ENCODE measurements at places on chromosomes 2 and 18.

DNA sequence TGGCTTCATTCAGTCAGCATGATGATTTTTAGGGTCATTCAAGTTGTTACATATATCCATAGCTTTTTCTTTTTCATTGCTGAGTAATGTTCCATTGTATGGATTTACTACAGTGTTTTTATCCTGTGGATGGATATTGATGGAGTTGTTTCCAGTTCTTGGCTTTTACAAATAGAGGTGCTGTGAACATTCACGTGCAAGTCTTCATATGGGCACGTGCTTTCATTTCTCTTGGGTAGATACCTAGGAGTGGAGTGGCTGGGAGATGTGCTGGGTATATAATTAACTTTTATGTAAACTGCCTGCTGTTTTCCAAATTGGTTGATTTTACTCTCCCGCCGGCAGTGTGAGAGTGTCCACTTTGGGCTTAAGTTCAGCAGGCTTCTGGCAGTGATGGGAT is 16.5 kb downstream of the AGAP1 start:
- peak; percentile 57 for DNase-seq

GRCh38 chr2:61178603-61179545 is 16.9 kb downstream of the C2orf74 start:
- no peak for DNase-seq

DNA sequence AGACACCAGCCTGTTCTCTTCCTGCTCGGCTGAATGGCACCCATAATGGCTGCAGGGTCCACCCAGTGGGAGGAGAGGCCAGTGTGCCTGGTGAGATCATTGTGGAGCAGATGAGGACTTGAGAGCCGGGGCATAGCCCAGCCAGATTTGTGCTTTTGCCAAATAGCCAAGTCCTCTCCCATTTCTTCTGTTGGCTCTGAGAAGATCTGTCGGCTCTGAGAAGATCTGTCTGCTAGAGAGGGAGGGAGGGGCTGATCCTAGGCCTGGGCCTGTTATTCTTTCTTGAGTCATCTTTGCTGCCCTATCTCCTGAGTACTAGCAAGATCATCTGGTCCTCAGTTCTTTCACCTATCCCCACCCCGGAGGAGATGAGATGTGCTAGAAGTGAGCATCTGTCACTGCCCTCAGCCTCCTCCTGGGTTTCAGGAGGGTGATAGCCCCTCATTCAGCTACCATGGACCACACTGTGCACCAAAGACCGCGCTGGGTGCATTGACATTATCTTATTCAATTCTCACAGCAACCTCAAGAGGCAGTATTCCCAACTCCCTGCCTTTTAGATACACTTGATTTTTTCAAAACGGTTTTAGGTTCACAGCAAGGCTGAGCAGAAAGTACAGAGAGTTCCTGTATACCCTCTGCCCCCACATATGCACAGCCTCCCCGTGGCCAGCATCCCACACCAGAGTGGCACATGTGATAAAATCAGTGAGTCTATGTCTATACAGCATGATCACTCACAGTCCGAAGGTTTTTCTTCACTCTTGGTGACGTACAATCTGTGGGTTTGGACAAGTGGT is 98.6 kb downstream of the CAPN13 start:
- peak; percentile 43 for DNase-seq

DNA sequence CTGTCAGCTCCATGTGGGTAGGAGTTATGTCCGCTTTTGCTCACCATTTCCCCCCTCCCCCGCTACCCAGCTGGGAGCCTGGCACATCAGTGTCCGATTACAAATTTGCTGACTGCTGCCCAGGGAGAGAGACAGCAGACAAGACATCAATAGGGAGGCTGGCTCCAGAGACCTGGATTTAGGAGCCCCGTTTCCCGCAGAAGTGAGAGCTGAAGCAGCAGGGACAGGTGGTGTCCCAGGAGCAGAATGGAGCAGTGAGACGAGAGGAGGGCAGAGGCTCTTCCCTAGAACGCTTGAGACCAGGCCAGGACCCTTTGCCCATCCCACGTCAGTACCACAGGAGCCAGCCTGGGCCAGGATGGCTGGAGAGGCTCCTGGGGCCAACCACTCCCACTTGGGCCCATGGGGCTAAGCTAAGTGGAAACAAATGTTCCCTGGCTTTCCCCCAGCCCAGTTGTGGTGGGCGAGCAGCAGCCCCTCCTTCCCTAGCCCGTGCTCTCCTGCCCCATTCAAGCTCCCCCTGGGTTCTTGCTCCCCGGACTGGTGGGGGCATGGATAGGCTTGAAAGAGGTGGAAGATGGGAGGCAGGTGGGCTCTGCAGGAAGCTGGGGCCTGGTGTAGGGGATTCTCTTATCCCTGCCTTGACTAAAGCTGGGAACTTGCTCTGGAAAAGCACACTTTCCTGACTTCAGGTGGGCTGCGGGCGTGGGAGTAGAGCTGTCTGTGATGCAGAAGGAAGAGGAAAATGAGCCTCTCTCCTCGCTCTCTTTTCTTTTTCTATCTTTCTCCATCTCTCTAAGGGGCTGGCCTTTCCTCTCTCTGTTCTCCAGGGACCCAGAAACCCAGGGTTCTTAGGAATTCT is 4.1 kb upstream of the WNT6 start:
- no peak for DNase-seq

GRCh38 chr18:56298935-56299334 is 339.5 kb downstream of the TXNL1 start:
- DNase-seq = no peak

- DNase-seq = no peak
Measured at GRCh38 chr2:241228081-241228859, 39.8 kb downstream of the ANO7 start.

- no peak for DNase-seq
Measured at GRCh38 chr2:177282181-177282641, 17.7 kb upstream of the NFE2L2 start.

DNA sequence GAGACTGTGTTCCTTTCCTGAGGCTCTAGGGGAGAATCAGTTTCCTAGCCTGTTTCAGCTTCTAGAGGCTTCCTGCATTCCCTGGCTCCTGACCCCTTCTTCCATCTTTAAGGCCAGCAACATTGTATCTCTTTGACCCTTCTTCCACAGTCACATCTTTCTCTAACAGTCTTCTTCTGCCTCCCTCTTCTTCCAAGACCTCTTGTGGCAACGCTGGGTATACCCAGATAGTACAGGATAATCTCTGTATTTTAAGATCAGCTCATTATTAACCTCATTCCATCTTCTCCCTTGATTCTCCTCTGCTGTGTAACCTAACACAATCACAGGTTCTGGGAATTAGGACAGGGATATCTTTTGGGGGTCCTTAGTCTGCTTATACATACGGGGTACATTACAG is 8.9 kb upstream of the MYL12A start:
- no peak for DNase-seq

DNA sequence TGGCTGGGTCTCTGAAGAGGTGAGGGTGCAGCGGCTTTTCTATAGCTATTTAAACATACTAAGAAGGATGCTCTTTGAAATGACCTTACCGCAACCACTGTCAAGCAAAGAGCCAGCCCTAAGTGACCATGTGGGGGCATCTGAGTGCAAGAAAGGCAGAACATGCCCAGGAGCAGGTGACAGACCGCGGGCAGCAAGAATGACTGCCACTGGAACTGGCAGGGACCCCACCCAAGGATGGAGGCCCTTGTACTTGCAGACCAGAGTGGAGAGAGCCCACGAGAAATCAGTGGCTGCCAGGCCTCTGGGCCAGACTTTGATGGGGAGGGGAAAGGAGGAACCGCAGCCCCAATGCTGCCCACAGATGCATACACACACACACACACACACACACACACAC is 33.1 kb downstream of the DNMT3A start:
- no peak for DNase-seq

DNA sequence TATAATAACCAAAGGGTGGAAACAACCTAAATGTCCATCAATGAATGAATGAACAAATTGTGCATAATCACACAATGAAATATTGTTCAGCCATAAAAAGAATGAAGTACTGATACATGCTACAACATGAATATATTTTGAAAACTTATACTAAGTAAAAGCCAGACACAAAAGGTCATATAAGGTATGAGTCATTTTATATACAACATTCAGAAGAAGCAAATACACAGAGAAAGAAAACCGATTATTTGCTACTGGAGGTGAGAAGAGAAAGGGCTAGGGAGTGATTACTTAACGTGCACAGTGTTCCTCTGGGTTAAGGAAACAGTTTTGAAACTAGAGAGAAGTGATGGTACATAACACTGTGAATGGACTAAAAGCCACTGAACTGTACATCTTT is 105.3 kb downstream of the GORASP2 start:
- peak; percentile 1 for DNase-seq

- no peak for DNase-seq
Measured at GRCh38 chr2:152505495-152505906, 170.5 kb downstream of the FMNL2 start.

GRCh38 chr18:371609-371982 is 103.7 kb upstream of the THOC1 start:
- no peak for DNase-seq

DNA sequence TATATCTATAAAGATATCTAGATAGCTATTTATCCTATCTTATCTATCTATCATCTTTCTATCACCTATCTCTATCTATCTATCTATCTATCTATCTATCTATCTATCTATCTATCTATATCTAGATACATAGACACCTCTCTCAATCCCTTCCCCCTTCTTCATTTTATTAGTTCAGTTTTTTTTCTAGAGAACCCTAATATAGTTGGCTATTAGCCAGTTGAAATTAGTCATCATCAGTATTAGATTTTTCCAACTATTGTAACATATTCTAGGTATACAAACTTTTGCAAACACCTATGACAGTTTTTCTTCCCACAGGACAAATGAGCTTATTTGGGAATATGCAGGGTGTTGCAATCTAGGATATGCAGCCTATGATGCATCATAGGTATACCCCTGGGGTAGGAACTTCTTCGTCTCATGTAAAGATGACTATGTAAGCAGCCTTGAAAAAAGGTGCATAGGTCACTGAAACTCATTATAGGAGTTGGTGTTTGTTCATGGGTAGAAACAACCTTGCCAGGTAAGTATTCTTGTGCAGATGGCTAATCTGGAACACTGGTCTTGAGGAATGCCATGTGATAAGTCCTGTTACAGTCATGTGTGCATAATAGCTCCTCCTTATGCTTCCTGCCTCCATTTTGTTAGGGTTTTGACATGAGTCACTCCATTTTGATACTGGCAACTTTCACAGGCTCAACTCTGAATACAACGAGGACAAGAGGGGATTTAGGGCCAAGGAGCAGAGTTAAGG is 160.7 kb upstream of the ZSWIM2 start:
- DNase-seq = no peak

GRCh38 chr2:27115519-27115918 is 3.4 kb downstream of the CGREF1 start:
- DNase-seq = no peak

DNA sequence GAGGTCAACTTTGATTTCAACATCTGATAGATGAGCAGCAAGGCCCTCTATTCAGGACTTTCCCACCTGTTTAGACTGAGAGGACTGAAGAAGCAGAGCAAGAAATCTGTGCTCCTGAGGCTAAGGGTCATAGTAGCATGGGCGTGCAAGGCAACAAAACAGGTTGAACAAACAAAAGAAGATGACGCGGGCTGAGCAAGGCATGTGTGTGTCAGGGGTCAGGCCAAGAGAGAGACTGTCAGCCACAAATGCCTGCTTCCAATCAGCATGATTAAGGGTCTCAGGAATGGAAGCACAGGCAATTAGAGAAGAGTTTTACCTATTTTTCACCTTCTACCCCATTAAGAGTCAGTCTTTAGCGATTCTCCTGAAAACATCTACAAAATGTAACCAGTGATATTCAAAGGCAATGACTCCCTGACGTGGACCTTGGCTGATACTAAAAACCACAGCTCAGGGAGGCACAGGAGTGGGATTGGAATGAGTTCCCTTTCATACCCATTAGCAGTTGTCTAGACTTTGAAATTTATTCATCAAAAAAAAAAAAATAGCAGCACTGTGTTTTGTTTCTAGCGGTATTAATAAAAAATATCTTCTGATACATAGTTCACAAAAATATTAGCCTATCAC is 81.9 kb downstream of the DYNAP start:
- no peak for DNase-seq

DNA sequence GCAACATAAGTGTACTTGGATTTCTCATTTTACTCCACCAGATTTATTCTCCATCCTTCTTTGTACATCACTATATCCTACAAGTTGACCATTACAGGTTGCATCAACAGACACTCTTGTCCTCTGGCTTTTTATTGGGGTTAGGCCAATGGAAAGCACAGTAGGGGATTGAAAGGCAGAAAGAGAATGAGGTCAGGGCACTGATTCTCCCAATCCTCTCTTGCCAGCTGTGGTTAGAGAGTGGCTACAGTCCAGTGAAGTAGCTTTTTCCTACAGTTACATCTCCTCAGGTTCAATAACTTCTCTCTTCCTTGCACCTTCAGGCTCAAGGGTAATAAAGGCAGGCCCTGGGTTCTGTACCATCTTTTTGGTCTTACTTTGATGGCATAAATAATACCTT is 20.2 kb upstream of the COL5A2 start:
- no peak for DNase-seq

DNA sequence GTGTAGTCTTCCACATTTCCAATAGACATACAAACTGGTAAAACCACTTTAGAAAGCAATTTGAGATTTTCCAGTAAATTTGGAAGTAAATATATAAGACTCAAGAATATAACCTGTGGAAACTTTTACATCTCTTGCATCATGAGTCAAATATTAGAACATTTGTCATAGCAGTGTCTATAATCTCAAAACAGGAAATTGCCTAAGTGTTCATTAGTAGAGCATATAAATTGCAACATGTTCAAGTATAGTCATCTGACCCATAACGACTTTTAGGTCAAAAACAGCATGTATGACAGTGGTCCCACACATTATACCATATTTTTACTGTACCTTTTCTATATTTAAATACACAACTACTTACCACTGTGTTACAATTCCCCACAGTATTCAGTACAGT is 555.9 kb upstream of the VRK2 start:
- DNase-seq = no peak

DNA sequence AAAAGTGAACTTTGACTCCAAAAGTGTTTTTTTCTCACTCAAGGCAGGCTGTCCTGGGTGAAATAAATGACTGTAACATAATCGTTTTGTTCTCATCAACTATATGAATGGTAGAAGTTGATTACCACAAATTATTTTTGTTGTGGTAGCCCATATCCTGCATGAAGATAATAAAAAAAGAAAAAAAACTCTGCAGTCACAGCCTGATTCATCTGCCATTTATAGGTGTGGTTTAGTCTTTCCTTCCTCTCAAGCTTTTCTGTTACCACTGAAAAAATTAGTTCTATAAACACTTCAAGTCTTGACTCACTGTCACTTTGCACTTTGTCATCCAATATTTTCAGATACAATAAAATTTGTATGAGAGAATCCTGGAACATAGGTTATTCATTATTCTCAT is 522.0 kb downstream of the PLCL1 start:
- DNase-seq = no peak

DNA sequence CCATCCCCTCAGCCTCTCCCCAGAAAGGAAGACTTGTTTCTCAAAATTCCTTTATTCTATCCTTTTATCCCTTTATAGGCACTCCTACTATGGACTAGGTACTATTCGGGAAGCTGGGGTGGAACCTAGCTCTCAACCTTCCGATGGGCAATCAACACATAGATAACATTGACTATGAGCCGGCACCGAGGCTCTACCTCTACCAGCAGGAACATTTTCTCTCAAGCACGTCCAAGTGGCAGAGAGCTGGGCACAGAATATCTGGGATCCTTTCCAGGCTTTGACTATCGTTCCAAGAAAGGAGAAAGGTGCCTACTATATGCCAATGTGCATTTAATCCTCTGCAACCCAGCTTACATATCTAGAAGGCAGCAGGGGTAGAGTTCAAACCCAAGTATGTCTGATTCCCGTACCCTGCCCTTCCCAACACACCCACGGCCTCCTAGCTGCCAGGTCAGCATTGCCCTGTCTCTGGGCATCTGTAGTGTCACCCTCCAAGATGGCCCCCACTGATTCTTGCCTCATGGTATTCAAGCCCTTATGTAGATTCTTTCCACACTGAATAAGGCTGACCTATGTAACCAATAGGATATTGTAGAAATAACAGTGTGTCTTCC is 28.3 kb downstream of the TNS1 start:
- no peak for DNase-seq

Data from NCI-H526 (cell line).